ENCODE measurements at places on chromosomes 16 and 17.

- no peak for DNase-seq
Measured at GRCh38 chr17:19713901-19714361, 2.5 kb downstream of the SLC47A2 start.

DNA sequence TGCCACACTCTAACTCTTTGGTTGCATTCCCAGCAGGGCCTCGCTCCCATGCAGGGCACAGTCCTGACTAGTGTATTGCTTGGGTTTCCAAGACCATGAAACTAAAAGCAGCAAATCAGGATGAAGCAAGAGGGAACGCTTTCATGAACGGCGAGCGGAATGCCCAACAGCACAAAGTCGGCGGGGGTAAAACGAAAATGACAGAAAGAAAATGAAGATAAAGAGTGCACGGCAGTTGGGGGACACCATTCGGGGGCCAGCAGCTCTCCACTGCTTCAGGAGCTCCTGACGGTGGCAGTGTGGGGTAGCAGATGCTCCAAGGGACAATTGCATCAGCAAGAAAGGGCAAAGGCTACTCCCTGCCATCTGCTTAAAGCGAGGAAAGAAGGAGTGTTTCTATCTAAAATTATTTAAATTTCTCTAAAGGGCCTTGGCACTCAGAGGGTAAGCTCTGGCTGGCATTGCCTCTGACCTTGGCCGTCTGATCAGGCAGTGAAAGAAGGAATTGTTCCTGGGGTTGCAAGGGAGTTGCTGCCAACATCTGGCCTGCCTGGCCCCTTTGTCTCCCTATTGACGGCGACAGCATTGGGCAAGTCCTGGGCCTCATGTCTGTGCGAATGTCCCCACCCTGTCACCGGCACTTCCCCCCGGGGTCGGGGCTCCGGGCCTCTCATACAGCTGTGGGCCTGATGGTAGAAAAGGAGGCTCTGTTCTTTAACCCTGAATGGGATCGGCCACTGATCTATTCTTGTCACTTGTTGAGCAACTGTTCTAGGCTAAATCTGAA is 138.2 kb downstream of the CMIP start:
- no peak for DNase-seq

GRCh38 chr16:89706518-89707260 is 5.2 kb upstream of the SPATA2L start:
- DNase-seq = no peak

- no peak for DNase-seq
Measured at GRCh38 chr17:81900181-81900820, 1.7 kb upstream of the NPB start.

GRCh38 chr17:17506893-17507464 is 10.8 kb upstream of the RASD1 start:
- peak; percentile 23 for DNase-seq

DNA sequence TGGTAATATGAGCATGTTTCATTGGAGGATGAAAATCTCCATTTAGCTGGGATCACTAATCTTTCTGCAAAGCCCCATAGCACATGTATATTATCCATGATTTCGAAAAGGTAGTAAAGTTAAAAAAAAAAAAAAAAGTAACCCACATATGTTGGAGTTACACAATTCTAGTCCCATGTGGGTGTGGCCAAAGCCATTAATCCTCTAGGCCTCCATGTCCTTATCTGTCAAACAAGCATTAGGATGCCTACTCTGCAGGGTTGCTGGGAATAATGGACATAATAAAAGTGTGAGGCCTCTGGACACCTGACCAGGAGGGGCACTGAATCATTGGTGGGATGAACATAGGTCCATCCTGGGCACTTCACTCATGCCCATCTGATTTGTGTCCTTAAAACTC is 29.2 kb upstream of the VAT1L start:
- DNase-seq = no peak

DNA sequence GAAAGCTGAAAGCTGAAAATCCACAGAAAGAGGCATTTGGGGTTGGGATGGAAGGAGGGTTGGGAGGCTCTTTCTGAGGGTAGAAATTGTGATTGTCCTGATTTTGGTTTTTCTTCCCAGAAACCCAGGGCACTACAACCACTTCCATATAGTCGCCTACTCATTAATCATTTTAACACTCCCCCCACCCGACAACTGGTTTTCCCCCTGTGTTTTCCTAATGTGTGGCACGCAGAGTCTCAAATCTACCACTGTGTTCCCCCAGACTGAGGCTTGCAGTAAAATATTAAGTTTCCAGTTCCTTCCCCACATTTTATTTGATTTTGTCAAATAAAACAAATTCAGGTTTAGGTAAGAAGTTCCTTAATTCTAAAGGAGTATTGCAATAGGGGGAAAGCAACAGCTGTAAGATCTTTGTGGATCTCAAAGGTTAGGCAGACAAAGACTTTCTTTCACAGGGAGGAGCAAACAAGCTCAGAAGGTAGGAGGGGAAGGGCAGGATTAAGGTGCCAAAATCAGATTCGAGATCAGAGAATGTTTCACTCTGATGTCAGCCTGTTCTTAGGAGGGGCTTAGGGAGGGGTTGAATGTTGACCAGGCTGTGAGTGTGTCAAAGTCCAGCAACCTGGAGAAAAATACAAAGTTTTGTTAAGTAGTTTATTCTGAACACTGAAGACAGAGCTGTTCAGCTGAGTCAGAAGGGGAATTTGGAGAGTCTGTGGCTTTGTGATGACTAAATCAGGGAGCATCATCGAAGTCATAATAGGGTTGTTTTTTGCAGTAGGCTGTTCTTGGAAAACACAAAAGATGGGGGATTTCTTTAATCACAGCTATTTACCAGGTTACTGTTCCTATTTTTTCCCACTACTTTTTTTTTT is 3.6 kb downstream of the ZNF267 start:
- no peak for DNase-seq

- DNase-seq = no peak
Measured at GRCh38 chr17:79205688-79206205, 131.1 kb downstream of the ENGASE start.

GRCh38 chr16:30602616-30603277 is 7.4 kb downstream of the ZNF689 start:
- no peak for DNase-seq

DNA sequence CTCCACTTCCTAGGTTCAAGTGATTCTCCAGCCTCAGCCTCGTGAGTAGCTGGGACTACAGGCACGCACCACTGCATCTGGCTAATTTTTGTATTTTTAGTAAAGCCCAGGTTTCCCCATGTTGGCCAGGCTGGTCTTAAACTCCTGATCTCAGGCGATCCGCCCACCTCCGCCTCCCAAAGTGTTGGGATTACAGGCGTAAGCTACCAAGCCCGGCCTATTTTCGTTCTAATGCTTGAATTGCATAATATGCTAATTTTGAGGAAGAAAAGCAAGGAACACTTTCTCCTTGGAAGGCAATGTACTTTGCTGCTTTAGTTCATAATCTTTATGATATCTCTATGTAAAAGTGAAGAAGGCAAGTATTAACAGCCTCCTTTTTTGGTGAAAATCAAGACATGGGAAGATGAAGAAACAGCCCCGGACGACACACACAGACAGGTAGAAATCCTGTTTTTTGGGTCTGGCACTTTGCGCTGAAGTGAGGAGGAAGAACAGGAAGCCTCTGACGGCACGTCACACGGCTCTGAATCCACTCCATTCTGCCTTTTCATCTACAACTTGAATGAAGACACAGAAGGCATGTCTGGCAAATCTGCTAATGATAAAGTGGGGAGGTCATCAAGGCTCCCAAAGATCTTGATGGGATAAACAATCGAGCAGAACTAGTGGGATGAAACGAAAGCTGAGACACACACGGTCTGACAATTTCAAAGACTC is 24.9 kb downstream of the VPS53 start:
- DNase-seq = no peak

DNA sequence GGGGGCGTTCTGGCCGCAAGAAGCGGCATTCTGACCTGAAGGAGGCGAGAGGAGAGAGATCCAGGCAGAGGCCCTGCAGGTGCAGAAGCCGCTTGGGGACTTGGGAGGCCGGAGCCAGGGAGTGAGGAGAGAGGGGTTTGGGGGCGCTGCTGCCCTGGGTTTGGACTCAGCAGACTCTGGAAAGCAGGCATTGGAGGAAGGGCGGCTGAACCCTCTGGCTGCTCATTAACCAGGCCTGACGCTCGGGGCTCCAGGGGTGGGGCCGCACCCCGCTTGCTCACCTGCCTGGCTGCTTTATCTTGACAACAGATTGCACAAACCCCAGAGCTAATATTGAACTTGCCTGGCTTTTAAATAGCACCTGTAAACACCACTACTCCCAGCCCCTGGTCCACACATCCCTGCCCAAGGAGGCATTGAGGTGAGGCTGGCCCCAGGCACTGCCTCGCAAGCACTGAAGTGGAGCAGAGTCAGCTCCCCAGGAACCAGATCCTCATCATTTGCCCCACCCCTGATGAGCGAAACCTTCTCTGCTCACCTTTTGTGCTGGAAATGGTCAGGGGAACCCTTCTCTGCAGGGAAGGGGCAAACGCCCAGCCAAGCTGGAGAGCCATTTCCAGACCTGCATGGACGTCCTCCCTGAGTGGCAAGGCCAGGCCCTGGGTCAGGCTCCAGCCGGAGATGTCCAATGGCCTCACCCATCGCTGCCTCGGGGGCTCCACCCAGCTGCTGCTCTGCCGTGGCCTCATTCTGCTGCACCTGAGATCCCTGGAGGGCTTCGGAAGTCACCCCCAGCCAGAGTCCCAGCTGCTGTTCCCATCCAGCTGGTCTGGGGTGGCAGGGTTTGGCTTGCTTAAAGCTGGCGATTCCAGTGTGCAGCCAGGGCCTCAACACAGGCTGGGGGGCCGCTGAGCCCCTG is 190.2 kb upstream of the GSE1 start:
- DNase-seq = no peak

GRCh38 chr16:63978240-63978639 is 1143.6 kb downstream of the CDH11 start:
- no peak for DNase-seq

- no peak for DNase-seq
Measured at GRCh38 chr17:29682987-29683386, 60.3 kb upstream of the CORO6 start.

DNA sequence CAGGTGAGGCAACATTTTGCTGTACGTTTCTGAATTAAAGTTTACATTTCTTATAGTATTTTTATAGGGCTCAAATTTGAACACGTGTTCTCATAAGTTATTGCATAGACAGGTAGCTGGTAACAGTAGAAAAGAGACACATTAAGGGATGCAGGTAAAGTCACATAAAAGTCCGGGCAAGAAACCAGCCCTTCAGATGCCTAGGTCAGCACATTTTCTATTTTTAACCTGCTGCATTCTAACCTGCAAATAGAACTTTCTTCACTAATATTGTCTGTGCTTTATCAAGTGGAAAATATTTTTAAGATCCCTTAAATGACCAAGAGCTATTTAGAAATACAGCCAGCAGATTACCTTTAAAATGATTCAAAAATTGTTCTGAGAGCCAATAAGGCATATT is 307.4 kb upstream of the AXIN2 start:
- DNase-seq = no peak

- no peak for DNase-seq
Measured at GRCh38 chr17:10879190-10879836, 41.4 kb upstream of the PIRT start.

DNA sequence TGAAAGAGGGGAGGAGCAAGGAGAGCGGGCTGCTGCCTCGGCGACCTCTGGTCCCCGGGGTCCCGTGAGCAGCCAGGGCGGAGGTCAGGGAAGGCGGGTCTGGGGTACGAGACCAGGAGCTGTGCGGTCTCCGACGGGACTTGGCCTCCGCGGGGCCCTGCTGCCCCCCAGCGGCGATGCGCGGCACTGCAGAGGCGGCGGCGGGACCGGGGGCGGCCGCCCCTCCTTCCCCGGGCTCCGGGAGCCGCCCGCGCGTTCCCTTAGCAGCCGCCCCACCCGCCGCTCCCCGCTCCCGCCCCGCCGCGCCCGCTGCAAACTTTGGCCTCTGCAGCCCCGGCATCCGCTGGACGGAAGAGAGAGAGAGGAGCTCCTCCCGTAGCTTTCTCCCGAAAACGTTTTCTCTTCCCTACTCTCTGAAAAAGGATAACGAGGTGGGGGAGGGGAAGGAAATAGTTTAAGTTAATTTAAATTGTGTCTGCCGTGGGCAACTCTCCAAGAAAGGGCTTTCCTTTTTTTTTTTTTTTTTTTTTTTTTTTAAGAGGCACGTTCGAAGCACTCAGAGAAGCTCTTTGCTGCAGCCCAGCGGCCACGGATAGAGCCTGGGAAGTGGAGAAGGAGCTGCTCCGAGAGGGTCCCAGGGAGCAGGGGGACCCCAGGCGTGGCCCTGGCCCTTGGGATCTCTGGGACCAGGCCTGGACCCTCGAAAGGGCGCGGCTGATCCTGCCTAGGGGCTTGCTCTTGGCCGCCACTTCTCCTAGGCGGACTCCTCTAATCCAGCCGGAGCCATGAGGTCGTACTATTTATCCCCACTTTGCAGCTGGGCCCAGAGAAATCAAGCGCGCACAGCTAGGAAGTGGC is 43.2 kb downstream of the C16orf82 start:
- DNase-seq = peak; percentile 4

DNA sequence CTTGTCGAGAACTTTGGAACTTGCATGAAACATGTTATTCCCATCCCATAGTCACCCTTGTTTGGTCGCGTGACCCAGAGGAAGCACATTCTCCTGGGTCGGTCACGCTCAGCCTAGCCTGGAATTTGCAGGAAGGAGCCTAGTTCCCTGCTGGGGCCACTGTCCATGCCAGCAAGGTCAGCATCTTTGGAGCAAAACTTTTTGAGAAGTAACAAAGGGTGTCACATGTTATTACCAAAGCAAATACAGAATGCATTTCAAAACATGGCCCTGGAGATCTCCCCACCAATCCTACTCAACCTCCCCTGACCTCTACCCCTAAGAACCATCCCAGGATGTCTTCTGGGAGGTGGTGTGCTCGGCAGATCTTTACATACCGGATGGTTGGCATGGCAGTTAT is 26.2 kb upstream of the IRF8 start:
- no peak for DNase-seq

- DNase-seq = no peak
Measured at GRCh38 chr17:8695241-8695640, 49.4 kb downstream of the CCDC42 start.

DNA sequence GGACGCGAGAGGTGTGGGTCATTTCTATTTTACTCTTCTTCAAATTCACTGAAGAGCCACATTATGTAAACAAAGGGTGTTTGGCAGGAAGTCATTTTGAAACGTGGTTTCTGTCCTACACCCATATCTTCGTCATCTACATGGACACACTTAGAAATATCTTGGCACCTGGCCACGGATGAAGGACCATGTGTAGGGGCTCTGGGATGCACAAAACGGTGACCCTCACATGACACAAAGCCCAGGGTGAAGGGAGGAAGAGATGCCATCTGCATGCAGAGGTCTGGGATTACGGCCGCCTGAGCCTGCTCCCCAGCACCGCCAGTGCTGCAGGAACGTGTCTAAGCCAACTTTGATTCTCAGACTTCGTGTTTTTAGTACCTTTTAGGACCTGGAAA is 130.2 kb upstream of the CHMP6 start:
- no peak for DNase-seq

DNA sequence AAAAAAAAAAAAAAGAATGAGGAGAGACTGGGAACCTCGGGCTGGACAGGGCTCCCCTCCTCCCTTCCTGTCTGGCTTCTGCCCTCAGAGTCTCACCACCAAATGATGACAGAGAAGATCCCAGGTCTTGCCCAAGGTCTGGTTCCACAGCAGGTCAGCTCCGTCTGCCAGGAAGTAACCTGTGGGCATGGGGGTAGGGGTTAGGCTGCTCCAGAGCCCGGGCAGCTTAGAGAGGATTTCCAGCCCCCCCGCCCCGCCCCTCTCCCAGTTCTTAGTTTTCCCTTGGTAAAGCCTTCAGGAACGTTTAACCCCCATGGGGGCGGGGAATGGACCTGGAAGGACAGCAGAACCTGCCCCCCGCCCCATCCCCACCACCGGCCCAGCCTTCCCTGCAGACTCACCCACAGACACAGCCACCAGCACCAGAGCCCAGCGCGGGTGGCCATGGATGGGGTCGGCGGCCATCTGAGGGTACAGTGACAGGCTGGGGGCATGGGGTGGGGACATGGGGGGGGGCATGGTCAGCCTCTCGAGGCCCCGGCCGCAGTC is 700 bp downstream of the TLCD2 start:
- no peak for DNase-seq

All from NCI-H1694 treated with DMSO at 0.1 percent for 48 hours (cell line).